Hippocampal formation (tissue), 2 donors: ENCODE measurements at places on chromosomes 7 and 10.

GRCh38 chr7:99562832-99563231, 4.4 kb downstream of the ZNF655 start:
- DNase-seq, result no peak

DNA sequence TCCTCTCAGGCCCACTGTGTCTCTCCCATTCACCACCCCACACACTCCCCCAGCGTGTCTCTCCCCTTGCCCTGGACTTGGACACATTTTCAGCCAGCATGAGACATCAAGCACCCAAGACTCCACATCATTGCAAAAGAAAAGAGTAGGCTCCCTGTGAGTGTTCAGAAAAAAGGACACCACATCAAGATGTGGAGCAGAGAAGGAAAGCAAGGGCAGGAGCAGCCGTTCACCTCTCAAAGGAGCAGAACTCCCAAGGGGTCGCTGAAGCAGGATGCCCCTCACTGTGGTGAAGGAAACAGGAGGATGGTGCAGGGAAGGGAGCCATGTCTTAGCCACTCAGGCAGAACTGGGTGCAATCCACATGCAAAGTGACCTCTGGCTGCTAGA, 89.9 kb upstream of the MACROH2A2 start:
- DNase-seq, result no peak

DNA sequence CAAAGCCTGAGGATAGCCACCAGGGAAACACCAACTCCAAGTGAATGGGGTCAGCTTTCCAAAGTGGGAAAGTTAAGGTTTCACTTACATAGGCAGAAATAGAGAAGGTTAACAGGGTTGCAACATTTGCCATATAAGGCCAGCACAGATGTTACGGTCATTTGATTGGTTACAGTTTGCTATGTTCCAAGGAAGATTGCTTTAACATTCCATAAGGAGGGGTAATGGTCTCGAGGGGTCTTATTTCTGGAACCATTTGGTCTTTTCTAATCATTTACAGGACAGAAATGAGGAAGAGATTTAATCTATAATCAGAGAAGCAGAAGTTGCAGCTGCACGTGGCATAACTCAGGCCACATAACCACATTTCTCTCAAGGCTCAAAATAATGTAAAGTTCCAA, 679.4 kb upstream of the C7orf33 start:
- no peak for DNase-seq

DNA sequence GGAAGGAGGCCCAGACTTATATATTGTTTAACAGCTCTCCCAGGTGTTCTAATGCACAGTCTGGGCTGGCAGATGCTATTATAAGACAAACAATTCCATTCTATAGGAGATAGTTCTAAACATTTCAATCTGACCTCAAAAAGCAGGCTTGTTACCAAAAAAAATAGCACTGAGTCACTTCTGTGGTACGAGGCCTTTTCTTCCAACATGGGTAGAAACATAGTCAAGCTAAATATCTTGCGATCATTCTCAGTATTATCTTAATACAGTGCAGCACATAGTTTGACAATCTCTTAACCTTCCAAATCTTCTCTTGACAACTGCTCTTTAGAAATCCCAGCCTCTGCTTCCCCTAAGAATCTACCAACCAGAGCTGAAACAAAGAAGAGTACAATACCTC, 46.6 kb upstream of the MKX start:
- DNase-seq, result no peak

GRCh38 chr7:66095010-66095409, 19.4 kb downstream of the ASL start:
- no peak for DNase-seq

DNA sequence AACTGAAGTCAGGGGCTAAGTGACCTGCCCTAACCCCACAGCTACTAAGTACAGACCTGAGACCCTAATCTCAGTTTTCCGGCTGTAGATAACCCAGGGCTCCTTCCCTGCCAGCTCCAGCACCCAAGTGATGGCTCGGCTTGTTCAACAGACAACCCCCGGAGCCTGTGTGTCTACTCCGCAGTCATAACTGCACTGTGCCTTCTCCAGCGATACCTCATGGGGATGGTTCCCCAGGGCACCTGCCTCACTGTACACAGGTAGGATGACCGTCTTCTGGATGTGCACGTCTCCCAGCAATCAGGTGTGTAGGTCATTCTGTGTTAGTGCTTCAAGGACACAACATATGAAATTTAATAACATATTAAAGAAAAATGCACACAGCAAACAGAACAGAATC, 37.1 kb downstream of the CPXM2 start:
- no peak for DNase-seq

DNA sequence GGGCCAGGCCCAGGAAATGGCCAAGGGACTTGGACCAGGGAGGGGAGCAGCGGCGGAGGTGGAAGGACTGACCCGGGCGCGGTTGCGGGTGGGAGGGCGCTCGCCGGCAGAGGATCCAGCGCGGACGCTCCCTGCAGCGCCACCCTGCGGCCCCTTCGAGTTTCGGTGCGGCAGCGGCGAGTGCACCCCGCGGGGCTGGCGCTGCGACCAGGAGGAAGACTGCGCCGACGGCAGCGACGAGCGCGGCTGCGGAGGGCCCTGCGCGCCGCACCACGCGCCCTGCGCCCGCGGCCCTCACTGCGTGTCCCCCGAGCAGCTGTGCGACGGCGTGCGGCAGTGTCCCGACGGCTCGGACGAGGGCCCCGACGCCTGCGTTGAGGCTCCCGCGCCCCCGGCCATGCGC, 16.8 kb upstream of the ZNF467 start:
- peak; percentile 13 for DNase-seq

DNA sequence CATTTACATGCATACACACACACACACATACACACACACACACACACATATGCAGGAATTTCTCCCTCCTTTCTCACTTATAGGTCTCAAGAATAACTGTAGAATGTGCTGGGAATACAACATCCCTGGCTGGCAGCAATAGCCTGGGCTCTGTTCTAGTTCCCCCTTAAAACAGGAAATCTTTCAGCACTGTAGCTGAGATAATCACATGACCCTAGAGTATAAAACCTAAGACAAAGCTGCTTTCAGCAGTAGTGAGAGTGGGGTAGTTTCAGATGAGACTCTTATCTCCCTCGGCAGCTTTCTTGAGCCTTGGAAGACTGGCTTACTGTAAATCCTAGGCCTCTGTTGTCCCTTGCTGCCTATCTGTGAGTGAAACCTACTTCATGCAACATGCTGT, 137.4 kb upstream of the AKR1E2 start:
- DNase-seq, result no peak

- no peak for DNase-seq
These were observed 158.4 kb downstream of the DNAJB6 start for GRCh38 chr7:157495177-157495553.

DNA sequence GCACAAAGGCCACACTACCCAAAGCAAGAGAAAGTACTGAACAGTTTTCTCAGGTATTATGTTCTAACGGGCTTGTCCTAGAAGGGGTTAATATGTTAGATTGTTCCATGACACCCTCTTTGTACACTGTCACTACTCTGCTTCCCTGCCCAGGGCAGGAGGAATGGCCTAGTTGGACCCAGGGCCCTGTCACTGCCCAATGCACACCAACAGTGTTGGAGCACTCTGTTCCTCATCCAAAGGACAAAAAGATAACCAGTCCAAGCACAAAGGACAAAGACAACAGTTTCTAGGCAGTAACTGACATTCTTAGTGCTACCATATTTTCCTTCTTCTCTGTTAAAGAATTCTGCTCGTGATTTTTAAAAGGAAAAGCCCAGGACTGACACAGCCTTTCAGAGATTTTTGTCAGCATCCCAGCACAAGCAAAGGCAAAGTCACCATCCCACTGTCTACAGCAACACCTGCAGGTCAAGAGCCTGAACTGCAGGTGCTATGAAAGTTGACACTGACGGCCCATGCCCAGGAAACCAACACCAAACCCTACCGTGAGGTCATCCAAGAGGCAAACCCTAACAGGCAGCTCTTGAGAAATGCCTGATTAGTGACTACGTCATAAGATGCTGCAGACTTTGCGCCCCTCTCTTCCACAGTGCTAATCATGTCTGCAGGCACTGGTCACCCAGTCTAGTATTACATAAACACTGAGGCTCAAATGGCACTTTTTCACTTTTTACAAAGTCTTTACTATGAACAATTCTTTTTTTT, 13.2 kb downstream of the NUDCD3 start:
- peak; percentile 8 for DNase-seq
